Renal pelvis (tissue), 12 donors: ENCODE measurements at places on chromosomes 6 and 20.

GRCh38 chr20:24207803-24208300 lies 219.3 kb upstream of the GGTLC1 start:
- DNase-seq, result no peak

GRCh38 chr6:28266962-28267694 lies at the start of gene ZSCAN26:
TSS of gene ZSCAN26 (plus strand) at chr6:28267143. CDS start at chr6:28271920, 4,777 bp downstream.
- DNase-seq, result peak; percentile 91

DNA sequence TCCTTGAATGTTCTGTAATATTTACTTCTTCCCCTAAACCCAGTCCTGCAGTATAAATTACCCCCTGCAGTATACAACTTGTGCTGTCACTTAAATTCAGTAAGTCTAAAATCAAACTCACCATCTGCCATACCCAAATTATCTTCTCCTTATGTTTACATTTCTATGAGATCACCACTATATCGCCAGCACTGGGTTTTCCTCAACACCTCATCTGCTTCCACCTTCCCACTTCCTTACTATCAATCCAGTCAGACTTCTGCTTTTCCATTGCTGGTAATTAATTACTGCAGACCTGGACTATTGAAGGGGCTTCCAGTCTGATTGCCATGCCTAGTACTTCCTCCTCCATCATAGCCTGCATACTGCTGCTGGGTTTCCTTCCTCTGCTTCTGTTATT lies 15.2 kb downstream of the EFHC1 start:
- DNase-seq, result no peak

GRCh38 chr6:113184736-113185135 lies 672.4 kb upstream of the MARCKS start:
- no peak for DNase-seq

DNA sequence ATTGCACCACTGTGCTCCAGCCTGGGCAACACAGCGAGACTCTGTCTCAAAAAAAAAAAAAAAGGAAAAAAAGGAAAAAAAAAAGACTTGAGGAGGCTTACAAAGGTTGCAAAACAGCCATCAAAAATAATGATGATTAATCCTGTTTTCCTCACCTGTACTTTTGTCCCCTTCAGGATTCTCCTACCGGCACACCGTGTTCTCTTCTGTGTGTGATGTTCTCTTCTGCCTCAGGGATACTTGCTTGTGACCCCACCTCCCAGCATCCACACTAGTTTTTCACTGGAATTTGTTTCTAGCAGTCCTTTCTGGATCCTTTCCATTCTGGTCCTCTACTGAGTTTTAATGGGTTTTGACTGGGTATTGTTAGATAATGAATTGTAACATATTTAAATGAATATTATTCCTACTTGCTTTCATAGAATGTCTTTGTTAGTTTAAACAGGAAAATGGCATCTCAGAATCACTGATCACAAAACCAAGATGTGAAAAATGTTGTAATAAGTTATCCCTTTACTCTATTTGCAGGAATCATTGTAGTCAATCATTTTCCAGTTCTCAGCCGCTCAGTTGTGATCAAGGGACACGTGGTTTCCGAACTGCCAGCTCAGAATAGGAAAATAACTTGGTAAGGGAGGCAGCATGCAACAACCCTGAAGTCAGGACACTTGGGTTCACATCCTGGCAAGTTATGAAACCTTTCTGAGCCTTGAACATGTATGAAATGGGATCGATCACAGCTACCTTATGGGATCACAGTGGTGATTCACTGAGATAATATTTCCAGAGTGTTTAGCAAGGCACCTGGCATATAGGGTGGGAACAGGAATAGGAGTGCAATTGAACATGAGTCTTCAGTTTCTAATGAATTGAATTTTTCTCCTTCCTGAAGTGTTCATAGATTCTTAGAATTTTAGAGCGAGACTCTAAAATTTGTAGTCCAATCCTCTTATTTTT lies 8.5 kb downstream of the C6orf89 start:
- no peak for DNase-seq
